ENCODE measurements at places on chromosomes 2 and 18.

GRCh38 chr2:121147766-121148165, 137.2 kb downstream of the TFCP2L1 start:
- peak; percentile 95 for DNase-seq

- DNase-seq = no peak
Observed at GRCh38 chr2:36520431-36520830, 77.5 kb downstream of the FEZ2 start.

DNA sequence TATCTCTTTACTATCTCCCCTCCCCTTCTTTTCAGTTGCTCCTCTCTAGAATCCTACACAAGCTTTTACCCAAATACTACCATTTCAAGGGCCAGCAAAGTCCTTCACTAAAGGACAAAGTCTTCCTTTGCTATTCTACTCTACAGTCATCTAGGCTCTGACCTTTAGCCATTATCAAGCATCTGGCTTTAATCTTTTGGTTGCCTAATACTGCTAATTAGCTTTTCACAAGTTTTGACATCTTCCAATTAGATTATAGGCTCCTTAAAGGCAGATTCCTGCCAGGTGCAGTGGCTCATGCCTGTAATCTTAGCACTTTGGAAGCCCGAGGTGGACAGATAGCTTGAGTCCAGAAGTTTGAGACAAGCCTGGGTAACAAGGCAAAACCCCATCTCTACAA, 194.4 kb downstream of the SH3BP4 start:
- no peak for DNase-seq

GRCh38 chr18:51278045-51278649, 80.7 kb upstream of the MEX3C start:
- peak; percentile 16 for DNase-seq

DNA sequence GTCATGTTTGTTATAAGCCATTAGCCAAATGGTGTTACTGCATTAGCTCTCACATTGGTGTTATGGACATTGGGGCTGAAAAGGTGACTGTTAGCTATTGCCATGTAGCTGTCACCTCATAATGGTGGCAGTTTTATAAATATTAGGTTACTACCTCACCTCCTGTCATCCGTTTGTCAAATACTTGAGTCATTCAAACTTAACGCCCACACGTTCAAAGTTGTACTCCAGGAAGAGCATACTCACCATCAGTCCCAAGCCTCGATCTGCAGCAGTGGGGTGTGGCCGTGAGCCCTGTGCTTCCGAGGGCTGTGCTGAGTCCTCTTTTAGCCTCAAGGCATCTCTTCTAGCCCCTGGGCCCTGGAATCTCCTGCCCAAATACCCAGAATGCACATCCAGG, 87.3 kb downstream of the PDK1 start:
- peak; percentile 21 for DNase-seq

DNA sequence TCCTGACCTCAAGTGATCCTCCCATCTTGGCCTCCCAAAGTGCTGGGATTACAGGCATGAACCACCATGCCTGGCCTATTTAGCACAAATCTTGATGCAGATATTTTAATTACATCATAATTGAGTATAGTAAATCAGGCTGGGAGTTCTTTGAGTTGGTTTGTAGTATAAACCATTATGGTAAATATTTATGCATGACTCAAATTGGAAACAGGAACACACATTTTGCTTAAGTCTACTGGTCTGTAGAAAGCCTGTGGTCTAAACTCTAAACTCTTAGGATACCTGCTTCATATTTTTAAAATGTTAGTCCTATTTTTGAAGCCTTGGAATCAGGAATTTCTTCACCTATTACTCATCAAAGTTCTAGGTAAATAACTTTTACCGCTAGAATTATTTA, 16.8 kb downstream of the ASXL3 start:
- DNase-seq = no peak

DNA sequence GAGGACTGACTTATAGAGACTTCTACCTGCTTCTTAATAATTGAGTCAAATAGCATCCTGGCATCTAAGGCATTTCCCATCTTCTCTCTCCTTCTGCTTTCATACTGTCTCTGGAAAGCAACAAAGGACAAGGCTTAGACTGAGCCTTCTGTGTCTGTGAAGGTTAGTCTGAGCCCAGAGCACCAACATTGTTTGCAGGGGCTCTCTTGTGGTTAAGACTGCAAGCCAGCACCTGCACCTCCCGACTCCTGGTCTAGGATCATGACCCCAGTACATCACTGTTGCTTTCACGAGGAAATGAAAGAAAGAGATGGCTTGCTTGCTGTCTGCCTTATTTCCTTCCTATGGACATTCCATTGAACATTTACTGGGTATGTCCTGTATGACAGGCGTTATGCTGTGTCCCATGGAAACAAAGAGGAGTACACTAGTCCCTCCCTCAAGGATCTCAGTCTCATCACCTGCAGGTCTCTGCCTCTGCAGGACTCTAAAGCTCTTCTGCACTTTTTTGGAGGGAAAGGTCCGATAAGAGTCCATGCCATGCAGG, 315.8 kb upstream of the EPAS1 start:
- DNase-seq = no peak

DNA sequence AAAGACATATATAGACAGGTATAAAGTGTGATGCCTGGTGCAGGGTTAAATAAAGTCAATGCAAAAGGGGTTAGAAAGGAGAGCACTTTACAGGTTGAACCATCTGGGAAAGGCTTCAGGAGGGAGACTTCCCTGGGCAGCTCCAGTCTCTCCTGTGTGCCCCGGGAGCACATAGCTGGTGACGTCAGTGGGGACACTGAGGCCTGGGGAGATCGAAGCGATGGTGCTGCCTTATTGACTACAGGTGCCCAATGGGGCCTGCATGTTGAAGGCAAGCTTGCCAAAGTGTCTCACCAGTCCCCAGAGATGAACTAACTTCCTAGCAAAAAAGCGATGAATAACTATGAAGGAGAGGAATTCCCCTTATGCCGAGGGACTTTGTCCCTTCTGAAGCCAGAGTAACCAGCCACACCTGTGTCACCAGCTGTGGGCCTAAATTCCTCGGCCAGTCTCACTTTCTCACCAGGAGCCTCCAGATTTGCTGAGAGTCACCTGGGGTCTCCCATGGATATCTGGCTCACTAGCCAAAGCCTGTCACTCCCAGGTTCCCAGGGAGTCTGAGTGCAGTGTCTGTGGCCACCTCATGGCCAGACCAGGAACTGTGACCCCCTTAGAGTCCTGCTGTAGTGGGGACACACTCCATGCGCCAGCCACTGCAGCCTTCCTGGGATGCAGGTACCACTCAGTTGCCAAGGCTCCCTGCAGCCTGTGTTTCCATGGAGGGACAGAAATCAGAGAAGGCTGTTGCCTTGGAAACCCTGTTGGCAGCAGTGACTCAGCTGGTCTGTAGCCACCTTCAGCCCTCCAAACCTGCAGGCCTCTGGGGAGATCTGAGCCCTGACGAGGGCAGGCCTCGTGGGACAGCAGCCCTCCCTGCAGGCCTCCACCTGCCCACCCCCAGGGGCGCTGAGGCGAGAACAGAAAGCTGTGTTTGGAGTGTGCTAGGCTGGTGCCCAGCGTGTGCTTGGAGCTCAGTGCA, 128.7 kb downstream of the CTIF start:
- peak; percentile 46 for DNase-seq

GRCh38 chr18:44793194-44793593, 112.5 kb downstream of the SETBP1 start:
- no peak for DNase-seq

DNA sequence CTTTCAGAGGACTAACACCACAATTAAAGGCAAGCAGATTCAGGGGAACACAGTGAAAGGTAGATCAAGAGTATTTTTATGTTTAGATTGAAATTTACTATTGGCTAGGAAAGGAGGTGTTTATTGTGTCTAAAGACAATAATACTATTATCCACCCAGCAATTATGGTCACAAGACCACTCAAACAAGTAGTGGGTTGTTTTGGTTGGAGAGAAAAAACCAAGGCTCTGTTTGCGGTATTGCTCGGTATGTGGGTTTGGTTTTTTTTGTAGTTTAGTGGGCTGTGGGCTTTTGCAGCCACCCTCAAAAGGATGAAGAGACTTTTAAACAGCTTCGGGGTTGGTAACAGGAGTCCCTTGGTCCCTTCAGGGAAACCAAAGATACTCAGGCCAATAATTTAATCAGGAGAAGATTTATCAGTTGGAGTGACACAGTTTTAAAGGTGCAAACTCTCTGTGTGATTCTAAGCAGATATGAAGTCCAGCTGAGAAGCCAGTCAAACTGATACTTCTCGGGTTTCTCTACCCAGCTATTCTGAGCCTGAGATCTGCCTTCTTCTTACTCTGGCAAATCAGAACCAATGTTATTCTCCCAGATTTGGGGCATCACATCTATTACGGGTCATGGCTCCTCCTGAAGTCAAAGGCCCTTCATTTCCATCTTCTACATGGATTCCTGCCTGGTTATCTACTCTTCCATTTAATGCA, 55.3 kb downstream of the DCC start:
- no peak for DNase-seq

DNA sequence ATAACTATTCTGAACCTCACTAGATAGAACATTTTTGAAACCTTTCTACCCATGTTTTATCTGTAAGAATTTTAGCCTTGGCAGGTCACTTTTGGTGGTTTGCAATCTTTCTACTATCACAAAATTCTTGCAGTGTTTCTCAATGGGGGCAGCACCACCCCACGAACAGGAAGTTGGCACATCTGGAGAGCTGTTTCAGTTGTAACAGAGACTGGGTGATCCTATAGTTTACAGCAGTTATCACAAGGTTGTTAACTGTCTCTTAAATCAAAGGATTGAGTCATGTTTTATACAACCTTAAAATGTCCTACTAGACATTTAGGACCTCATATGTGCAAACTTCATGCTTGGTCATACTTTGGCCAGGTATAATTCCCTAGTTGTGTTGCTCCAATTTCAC, 829.2 kb downstream of the ERBB4 start:
- no peak for DNase-seq

DNA sequence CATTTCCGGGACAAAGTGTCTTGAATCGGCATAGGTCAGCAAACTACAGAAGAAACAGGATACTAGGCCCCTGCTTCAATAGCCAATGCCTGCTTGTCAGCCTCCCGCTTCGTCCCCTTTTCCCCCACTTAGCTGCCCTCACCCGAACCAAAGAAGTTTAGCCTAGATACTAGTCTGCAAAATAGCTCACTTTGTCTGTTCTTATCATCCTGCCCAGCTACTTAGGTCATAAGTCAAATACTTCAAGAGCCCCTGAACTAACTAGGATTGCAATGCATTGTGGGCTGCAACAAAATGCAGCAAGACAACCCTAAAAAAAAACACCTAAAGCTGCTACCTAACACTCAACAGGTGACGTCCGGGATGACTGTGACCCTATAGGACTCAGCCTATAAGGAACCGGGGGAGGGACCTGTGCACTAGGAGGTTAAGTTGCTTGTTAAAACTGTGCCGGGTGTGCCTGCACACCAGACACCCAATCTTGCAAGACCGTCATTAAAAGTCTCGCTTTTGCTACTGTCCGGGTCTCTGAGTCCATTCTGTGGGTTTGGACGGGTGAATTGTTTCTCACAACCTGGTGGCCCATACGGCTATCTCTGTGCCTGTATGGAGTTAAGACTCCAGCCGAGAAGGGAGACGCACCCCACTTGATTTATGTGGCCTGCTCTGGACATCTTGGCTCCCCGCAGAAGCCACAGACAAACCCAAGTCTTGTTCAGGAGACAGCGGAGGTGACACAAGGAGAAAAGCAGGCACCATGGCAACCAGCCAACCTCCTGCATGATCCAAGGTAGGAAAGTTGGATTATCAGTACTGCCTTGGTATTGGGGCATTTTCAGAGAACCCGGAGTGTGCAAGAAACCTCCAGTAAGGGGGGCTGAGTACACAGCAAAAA, 105.9 kb downstream of the HIBCH start:
- DNase-seq = no peak

- DNase-seq = no peak
Observed at GRCh38 chr18:62412231-62412979, 87.3 kb downstream of the TNFRSF11A start.

DNA sequence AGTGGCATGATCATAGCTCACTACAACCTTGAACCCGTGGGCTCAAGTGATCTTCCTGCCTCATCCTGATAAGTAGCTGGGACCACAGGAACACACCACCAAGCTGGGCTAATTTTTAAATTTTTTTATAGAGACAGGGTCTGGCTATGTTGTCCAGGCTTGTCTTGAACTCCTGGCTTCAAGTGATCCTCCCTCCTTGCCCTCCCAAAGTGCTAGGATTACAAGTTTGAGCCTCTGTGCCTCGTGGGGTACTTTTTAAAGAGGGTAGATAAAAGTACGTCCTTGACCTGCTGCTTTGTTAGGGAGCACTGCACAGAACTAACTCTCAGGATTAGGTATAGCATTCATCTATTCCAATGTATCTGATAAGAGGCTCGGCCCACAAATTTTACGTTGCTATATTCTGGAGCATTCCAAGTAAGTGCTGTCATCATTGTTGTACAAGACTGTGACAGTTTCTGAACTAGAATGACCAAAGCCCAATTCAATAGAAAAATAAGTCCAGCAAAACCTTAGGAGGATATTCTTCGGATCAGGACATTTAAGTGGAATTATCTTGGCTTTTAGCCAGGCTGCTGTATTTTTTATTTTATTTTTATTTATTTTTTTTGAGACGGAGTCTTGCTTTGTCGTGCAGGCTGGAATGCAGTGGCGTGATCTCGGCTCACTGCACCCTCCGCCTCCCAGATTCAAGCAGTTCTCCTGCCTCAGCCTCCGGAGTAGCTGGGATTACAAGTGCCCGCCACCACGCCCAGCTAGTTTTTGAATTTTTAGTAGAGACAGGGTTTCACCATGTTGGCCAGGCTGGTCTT, 4.1 kb downstream of the MTCL1 start:
- DNase-seq = no peak

- no peak for DNase-seq
Observed at GRCh38 chr18:9741793-9742523, 33.9 kb downstream of the RAB31 start.

DNA sequence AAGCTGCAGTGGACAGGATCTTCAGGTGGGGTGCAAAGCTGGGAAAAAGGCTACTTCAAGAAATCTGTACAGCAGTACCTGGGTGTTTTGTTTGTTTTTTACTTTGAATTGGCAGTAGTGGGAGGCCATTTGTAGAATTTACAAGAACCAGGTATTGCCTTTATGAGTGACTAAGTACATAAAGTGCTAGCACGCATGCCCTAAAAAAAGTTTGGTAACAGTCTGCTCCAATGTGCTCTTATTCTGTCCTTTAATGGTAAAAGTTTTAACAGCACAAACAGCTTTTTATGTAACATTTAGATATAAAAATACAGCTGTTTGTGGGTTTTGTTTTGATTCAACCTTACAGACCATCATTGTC, 17.2 kb downstream of the REV1 start:
- DNase-seq = no peak

- peak; percentile 46 for DNase-seq
Observed at GRCh38 chr2:6412533-6413091, 453.1 kb downstream of the CMPK2 start.

GRCh38 chr2:16161768-16162490, 221.6 kb downstream of the MYCN start:
- no peak for DNase-seq

DNA sequence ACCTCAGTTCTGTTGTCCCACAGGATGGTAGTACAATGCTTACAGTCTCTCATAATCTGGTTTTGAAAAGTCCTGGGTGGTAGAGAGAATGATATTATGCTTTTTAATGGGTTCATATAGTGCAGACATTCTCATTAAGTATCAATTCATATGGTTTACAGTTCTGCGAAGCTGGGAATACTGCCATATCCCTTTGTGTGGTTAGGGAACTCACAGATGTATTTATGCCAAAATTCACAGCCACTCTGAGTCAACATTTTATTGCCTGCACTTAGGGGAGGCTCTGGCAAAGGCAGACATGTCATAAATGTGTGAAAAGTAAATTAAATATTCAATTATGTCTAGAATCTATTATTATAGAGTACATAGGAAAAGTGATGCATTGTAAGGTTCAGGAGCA, 808.2 kb downstream of the SUCLG1 start:
- DNase-seq = no peak

All from renal cortical epithelial cell (primary cell).